RPMI8226 (cell line): ENCODE measurements at places on chromosomes 3 and 15.
A peak's percentile ranks its signal among the peaks of the same experiment; 100 is the strongest.

GRCh38 chr15:68298882-68299381 lies 21.4 kb downstream of the FEM1B start:
- DNase-seq: peak; percentile 96

- DNase-seq: no peak
Measured at GRCh38 chr15:62818691-62819090, 223.9 kb upstream of the TPM1 start.

DNA sequence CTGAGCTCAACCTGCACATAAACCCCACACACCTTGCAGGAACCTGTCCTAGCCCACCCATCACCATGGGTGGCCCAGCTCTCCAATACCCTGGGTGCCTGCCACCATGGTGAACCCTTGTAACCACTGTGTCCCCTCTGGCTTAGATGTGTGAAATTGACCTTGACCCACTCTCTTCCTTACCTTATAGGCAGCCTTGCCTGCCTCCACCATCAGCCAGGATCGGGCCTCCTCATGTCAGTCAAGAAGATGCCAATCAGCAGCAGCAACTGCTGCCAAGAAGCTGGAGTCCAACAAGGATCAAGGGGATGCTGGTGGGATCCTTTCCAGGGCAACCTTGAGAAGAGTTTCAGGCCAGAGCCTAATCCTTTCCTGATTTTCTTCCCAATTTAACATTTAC lies 8.8 kb upstream of the CYP11A1 start:
- DNase-seq: no peak

- peak; percentile 83 for DNase-seq
Measured at GRCh38 chr3:163490119-163490518, 1588.2 kb downstream of the SI start.

DNA sequence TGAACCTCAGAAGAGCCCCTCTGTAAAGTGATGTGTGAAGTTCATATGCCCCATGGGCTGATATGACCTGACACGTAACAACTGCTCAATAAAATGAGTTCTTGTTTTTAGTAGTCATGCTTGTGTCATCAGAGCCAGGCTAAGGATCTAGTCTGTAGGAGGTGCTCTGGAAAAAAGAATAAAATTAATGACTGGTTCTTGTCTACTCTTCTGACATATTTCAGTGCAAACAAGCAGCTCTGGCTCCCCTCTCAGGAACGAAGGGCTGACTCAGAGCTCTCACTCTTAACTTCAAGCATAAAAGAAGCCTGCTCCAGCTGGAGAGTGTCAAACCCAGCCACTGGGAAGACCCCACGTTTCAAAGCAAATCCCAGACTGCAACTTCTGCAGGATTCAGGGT lies 77.0 kb downstream of the LRIG1 start:
- no peak for DNase-seq

- no peak for DNase-seq
Measured at GRCh38 chr3:107520535-107520934, 2.2 kb upstream of the BBX start.

- no peak for DNase-seq
Measured at GRCh38 chr3:190180268-190180667, 59.6 kb upstream of the P3H2 start.
